ENCODE measurements at places on chromosomes 11 and 22. TPM values are rescaled to one million over a fixed set of nuclear protein-coding genes. Genes with fewer than 3 reads are reported as not detected.

GRCh38 chr22:45034821-45035220 is 25.0 kb upstream of the PHF21B start:
- no peak for DNase-seq

GRCh38 chr11:13972944-13973343 is 10.4 kb downstream of the SPON1 start:
- no peak for DNase-seq

GRCh38 chr22:38454353-38455075 is 485 bp downstream of the KCNJ4 start:
- no peak for DNase-seq

The MN1 gene
- total RNA-seq = 6.4 TPM

The ARHGAP8 gene
- total RNA-seq = 0.19 TPM

Measured in cardiac septum (tissue), 1 donor.